ENCODE measurements at places on chromosomes 1 and 21. TPM values are rescaled to one million over a fixed set of nuclear protein-coding genes. Genes with fewer than 3 reads are reported as not detected.

GRCh38 chr1:233157245-233157644 lies 138.3 kb downstream of the PCNX2 start:
- H3K36me3 ChIP-seq = peaks cover 23% of the 10 kb centered on the region
- H3K27ac ChIP-seq = no peak overlapping the region

DNA sequence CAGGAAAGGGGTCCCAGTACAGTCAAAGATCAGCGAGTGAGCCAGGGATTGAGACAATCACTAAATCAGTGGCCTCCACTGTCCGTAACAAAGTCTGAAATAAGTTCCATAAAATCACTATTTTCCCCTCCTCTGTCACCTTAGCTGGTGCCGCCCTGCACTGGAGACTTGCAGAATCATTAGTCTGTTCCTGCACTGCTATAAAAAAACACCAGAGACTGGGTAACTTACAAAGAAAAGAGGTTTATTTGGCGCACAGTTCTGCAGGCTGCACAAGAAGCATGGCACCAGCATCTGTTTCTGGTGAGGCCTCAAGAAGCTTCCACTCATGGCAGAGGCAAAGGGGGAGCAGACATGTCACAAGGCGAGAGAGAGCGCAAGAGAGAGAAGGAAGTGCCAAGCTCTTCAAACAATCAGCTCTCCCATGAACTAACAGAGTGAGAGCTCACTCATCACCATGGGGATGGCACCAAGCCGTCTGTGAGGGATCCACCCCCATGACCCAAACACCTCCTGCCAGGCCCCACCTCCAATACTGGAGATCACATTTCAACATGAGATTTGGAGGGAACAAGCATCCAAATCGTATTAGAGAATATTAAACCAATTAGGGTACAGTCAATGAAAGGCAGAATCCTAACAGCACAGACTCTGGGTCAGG lies 129.8 kb upstream of the TIAM1 start:
- no peak overlapping the region for H3K4me3 ChIP-seq
- H3K4me1 ChIP-seq = no peaks in the 10 kb centered on the region
- no peaks in the 10 kb centered on the region for H3K27me3 ChIP-seq
- H3K27ac ChIP-seq = no peak overlapping the region
- no peak for DNase-seq

DNA sequence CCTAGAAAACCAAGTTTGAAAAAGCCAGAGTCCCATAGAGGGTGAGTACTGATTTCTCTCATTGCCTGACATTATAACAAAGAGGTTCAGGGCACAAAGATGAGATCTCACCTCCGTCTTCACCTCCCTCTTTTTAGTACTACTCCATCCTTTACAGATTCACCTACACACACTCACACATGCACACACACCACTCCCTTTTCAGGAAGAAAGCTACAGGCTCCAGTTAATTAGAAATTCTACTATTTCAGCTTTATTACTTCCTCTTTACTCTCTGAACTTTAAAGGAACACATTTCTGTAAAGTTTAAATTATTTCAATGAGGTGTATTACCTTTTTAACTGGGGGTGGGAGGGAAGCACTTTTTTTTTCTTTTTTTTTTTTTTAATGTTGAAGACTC lies 59.6 kb upstream of the PRDX6 start:
- H3K4me3 ChIP-seq = no peak overlapping the region
- H3K36me3 ChIP-seq = no peaks in the 10 kb centered on the region
- no peak for DNase-seq
- no peak overlapping the region for H3K27ac ChIP-seq
- peaks cover 7% of the 10 kb centered on the region for H3K4me1 ChIP-seq

The RHD gene
- polyA plus RNA-seq = not detected

Measured in keratinocyte (primary cell).